ENCODE measurements at places on chromosomes 13 and 19.
A peak's percentile ranks its signal among the peaks of the same experiment; 100 is the strongest.

- DNase-seq = no peak
These were observed 7.2 kb upstream of the TUBB4A start for GRCh38 chr19:6509118-6509971.

GRCh38 chr19:56538761-56539263 lies at the start of gene ZFP28:
Gene ZFP28 (plus strand): TSS chr19:56538948. CDS start chr19:56539019, 71 bp downstream.
- DNase-seq = peak; percentile 97

DNA sequence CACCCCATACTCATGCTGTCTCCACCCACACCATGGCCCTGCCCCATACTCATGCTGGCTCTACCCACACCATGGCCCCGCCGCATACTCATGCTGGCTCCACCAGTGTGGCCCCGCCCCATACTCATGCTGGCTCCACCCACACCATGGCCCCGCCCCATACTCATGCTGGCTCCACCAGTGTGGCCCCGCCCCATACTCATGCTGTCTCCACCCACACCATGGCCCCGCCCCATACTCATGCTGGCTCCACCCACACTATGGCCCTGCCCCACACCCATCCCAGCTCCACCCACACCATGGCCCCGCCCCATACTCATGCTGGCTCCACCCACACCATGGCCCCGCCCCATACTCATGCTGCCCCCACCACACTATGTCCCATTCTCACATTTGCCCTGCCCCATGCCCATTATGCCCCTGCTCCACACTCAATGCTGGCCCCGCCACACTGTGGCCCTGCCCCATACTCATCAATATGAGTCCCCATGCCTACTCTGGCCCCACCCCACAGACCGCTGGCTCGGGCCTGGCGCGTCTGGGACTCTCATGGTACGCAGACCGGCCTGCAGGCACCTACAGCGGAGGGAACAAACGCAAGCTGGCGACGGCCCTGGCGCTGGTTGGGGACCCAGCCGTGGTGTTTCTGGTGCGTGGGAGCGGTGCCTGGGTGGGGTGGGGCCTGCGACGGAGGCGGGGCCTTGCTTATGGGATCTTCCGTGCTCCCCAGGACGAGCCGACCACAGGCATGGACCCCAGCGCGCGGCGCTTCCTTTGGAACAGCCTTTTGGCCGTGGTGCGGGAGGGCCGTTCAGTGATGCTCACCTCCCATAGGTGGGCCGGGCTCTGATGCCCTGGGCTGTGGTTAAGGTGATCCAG lies 3.7 kb upstream of the ARHGAP45 start:
- no peak for DNase-seq

GRCh38 chr19:6530386-6531162 lies at the start of gene TNFSF9:
Gene TNFSF9 (plus strand): TSS chr19:6531026. CDS start chr19:6531037, 11 bp downstream.
- peak; percentile 94 for DNase-seq

DNA sequence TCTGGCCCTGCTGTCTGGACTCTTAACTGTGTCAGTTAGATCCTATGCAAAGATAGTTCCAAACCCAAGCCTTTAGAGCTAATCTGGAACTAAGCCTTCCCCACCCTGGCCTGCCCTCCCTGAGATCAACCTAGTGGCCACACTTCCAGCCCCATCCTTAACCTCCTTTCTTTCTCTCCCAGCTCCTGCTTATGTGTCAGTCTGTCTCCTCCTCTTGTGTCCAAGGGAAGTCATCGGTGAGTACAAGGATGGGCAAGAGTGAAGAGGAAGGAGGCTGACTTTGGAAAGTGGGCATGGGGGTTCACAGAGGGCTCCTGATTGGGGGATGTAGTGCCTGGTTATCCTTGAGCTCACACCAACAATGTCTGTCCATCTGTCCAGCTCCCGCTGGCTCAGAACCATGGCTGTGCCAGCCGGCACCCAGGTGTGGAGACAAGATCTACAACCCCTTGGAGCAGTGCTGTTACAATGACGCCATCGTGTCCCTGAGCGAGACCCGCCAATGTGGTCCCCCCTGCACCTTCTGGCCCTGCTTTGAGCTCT lies 12.3 kb downstream of the IGFL2 start:
- DNase-seq = no peak

GRCh38 chr13:113835461-113836270 lies 28.2 kb downstream of the GAS6 start:
- DNase-seq = peak; percentile 64

DNA sequence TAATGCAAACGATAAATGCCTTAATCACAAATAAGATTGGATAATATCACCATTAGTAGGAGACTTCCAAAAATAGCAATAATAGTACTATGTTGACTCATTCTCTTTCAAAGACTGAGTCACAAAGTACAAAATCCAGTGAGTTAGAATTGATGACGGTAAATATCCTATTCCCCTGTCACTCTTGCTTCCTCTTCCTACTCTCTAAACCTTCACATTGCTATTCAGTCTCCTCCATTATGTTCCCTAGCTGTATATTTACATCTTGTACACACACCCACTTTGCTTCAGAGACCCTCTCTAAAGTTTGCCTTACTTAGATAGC lies 26.3 kb upstream of the INTS6 start:
- DNase-seq = no peak

DNA sequence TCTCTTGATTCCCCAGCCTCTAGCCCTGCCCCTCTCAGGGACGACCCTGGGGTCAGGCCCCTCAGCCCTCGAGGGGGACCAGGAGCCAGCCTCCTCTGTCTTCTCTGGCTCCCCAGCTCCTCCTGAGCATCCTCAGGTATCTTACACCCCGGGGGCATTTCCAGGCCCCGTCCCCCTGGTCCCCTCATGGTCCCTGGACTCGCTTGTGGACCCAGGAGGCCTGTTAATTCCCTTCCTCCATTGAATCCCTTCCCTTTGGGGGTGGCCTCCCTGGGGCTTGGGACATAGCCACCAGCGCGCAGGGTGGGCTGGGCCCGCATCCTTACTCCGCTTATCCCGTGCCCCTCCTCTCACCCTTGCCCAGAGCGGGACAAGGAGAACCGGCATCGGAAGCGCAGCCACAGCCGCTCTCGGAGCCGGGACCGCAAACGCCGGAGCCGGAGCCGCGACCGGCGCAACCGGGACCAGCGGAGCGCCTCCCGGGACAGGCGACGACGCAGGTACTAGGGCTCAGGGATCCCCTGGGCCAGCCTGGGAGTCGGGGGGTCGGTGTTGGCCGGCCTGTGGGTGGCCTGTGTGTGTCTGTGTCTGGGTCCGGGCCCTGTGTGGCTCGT lies 4.1 kb downstream of the U2AF2 start:
- no peak for DNase-seq

GRCh38 chr19:34711890-34712289 lies 22.2 kb upstream of the ZNF181 start:
- no peak for DNase-seq

GRCh38 chr13:20101467-20102316 lies 59.2 kb downstream of the GJA3 start:
- no peak for DNase-seq

DNA sequence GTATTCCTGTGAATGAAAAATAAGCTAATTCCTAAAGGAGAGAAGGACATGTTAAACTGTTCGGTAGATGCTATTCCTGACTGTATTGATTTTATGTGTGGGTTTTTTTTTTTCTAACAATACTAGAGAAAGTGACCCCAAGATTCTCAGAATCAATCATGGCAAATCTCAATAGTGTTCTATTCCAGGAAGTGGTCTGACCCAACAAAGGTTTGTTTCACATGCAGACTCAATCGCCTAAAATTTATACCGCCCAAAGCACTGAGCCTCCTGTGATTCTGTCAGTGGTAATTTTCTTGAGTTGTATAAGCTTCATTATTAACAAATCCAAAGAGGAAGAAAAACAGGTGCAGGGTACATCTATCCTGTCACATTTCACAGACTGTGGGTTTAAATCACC lies 293.7 kb downstream of the SUCLA2 start:
- DNase-seq = no peak

DNA sequence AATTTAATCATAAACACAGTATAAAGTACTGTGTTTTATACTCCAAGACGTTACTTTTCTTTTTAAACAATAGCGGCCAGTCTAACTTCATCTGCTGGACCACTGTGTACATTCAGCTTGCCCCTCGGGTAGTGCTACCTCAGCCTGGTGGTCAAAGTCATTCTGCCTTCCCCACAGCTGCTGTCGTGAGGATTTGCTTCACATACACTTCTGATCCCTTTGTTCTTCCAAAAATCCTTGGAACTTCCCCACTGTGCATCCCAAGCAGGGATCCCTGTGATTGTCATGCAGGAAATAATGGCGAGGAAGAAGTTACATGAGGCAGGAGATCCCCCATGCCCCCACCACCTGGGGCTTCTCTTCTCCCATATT lies 234.9 kb upstream of the STARD13 start:
- DNase-seq = no peak

GRCh38 chr19:32887572-32888215 lies 18.1 kb upstream of the SLC7A9 start:
- no peak for DNase-seq

DNA sequence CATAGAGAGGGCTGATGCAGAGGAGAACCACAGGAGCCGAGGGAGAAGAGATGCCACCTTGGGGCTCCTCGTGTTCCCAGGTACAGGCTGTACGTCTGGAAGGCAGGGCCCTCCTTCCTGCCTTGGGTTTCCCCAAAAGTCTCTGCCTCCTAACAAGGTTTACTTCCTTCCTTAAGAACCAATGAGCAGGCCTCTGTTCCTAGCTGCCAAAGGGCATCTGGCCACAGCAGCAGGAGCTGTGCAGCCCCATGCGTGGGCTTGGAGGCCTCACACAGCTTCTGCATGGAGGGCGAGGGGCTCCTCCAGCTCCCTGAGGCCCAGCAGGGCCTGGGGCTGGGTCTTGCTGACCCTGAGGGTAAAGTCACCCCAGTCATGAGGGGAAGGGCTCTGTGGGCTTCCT lies 40.6 kb upstream of the TSHZ3 start:
- no peak for DNase-seq

DNA sequence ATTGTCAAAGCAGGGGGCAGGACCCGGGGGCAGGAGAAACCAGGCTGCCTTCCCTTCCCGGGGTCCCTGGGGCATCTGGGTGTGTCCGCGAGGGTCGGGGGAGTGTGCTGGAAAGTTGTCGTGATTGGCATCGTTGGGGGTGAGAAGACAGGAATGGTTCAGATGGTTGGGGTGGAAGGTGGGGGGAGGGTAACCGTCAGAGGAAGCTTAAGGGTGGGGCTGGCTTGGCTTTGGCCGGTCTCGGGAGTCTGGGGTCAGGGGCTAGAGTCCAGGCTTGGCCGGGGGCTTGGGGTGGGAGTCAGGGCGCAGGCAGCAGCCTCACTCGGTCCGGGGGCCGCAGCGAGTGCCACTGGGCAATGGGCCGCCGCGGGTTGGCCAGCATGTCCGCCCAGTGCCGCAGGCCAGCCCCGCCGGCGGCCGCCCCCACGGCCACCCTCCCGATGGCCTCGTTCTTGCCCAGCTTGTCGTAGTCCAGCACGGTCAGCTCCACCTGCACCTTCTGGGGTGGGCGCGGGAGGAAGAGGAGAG lies 6.8 kb upstream of the DNAAF3 start:
- DNase-seq = no peak

DNA sequence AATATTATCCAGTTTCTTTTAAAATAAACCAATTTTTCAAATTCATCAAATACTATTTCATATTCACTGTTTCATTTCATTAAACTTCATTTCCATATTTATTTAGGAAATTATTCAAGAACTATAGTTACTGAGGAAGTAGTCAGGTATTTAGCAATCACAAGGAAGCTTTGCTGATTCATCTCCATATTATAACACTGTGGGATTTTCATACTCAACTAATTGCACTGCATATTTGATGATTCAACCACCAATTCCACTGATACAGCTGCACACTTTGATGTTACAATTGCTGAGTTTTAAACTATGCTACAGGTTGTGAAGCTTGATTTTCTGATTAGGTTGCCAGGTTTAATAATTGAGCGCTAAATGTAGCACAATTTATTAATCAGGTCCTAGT lies 556.8 kb upstream of the SLITRK1 start:
- DNase-seq = no peak

DNA sequence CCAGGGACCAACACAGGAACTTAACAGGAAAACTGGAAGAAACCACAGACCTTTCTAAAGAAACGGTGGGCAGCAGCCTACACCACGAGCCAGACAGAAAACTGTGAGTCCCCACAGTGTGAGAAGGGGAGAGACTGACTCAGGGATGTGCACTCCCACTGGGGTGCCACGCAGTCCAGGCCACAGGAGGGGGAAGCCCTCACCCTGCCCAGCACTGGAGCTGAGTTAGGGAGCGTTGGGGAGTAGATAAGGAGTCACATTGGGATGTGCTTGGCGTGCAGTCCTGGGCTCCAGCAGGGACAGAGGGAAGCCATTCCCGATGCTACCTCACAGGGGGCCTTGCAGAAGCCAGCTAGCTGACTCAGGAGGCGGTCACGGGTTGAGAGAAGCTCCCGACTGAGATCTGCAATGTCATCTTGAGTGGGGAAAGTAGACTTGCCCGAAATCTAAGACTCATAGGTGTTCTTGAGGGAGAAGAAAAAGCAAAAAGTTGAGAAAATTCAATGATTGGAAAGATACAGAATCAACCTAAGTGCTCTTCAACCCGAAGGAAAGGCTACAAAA lies 17.3 kb downstream of the SIGLEC8 start:
- no peak for DNase-seq

DNA sequence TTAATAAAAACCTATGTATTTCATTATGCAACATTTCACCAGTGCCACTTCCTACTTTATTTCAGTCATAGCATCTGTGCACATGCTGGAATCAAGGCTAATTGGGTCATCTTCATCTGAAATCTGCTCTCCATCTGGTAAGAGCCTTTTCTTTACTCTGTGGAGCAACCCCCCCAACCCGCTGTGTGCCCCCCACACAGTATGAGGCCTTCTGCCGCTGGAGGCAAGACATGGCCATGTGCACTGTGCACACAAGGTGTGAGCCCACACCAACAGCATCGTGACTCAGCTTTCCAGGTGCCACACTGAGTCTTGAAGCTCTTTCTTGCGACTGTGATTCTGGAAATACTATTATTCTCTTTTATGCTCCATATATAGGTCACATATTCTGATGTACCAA lies 471.0 kb downstream of the TBC1D4 start:
- no peak for DNase-seq

DNA sequence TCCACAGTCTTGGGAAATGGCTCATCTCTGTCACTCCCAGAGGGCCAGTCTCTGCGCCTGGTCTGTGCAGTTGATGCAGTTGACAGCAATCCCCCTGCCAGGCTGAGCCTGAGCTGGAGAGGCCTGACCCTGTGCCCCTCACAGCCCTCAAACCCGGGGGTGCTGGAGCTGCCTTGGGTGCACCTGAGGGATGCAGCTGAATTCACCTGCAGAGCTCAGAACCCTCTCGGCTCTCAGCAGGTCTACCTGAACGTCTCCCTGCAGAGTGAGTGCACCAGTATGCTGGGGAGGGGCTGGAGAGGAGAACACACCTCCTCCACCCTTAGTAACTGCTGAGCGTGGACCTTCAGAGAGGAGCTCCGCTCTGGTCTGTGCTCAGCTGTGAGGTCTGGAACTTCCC lies 2.3 kb downstream of the SIGLEC9 start:
- DNase-seq = no peak
